Fibroblast of lung (primary cell): ENCODE measurements at places on chromosomes 7 and 10. TPM values are rescaled to one million over a fixed set of nuclear protein-coding genes. Genes with fewer than 3 reads are reported as not detected.

MCU gene
- 20.0 and 40.5 TPM in 2 replicates for total RNA-seq

TSPAN12 gene
- total RNA-seq, result 1.5 and 1.7 TPM in 2 replicates

LAMB1 gene
- 440 and 516 TPM in 2 replicates for total RNA-seq

SKIDA1 gene
- 0.50 and 0.51 TPM in 2 replicates for total RNA-seq

SH2B2 gene
- 2.0 and 2.3 TPM in 2 replicates for total RNA-seq

CRHR2 gene
- total RNA-seq, result not detected in 2 replicates

ZPBP gene
- not detected in 2 replicates for total RNA-seq

DMBT1 gene
- total RNA-seq, result under 0.01 TPM in 2 replicates

TMEM229A gene
- not detected in 2 replicates for total RNA-seq

FAM149B1 gene
- 35.4 and 44.9 TPM in 2 replicates for total RNA-seq

CADPS2 gene
- 32.2 and 40.8 TPM in 2 replicates for total RNA-seq

SNX8 gene
- total RNA-seq, result 11.0 and 13.2 TPM in 2 replicates

SCIN gene
- 0.17 TPM in 1 of 2 replicates, not detected in the other for total RNA-seq

GFRA1 gene
- 6.3 and 23.1 TPM in 2 replicates for total RNA-seq

ELN gene
- total RNA-seq, result 2.1 and 6.4 TPM in 2 replicates

GNAT3 gene
- total RNA-seq, result not detected in 2 replicates

PGAM2 gene
- 0.26 and 0.33 TPM in 2 replicates for total RNA-seq

HACD1 gene
- 23.1 and 37.7 TPM in 2 replicates for total RNA-seq

SLC25A28 gene
- 22.6 and 30.7 TPM in 2 replicates for total RNA-seq

HMX3 gene
- not detected in 2 replicates for total RNA-seq

KLF14 gene
- under 0.01 TPM in 2 replicates for total RNA-seq

OR9A2 gene
- not detected in 2 replicates for total RNA-seq

AGR3 gene
- not detected in 2 replicates for total RNA-seq

PNLIPRP3 gene
- total RNA-seq, result not detected in 2 replicates

LRMDA gene
- 1.0 and 2.0 TPM in 2 replicates for total RNA-seq

PON1 gene
- not detected in 2 replicates for total RNA-seq

HYCC1 gene
- total RNA-seq, result 168 and 197 TPM in 2 replicates

ATXN7L1 gene
- total RNA-seq, result 5.1 and 9.4 TPM in 2 replicates

SAP25 gene
- total RNA-seq, result not detected in 2 replicates

GIMAP5 gene
- not detected in 2 replicates for total RNA-seq

GBX1 gene
- not detected in 2 replicates for total RNA-seq

ZCCHC24 gene
- 40.3 and 44.4 TPM in 2 replicates for total RNA-seq

FMC1 gene
- total RNA-seq, result 11.0 and 23.0 TPM in 2 replicates

UTF1 gene
- not detected in 2 replicates for total RNA-seq

TRIM24 gene
- 3.9 and 5.9 TPM in 2 replicates for total RNA-seq

SLC16A12 gene
- total RNA-seq, result under 0.01 TPM in 2 replicates

FLNC gene
- 106 and 191 TPM in 2 replicates for total RNA-seq

TMEM196 gene
- total RNA-seq, result not detected in 2 replicates

PMPCB gene
- 62.8 and 63.4 TPM in 2 replicates for total RNA-seq

ELAPOR2 gene
- total RNA-seq, result 5.6 and 5.9 TPM in 2 replicates

SMARCD3 gene
- total RNA-seq, result 23.8 and 27.0 TPM in 2 replicates

DOCK4 gene
- 30.3 and 39.3 TPM in 2 replicates for total RNA-seq

TRIM56 gene
- total RNA-seq, result 21.8 and 27.6 TPM in 2 replicates

PSAP gene
- 1,180 and 1,808 TPM in 2 replicates for total RNA-seq

ASB15 gene
- total RNA-seq, result not detected in 2 replicates

LRRN3 gene
- total RNA-seq, result 0.26 and 1.8 TPM in 2 replicates

SP8 gene
- total RNA-seq, result not detected in 2 replicates

TIMM23 gene
- 55.0 and 58.8 TPM in 2 replicates for total RNA-seq

VAX1 gene
- not detected in 2 replicates for total RNA-seq
